ENCODE measurements at places on chromosomes 7 and 10. TPM values are rescaled to one million over a fixed set of nuclear protein-coding genes. Genes with fewer than 3 reads are reported as not detected.

DNA sequence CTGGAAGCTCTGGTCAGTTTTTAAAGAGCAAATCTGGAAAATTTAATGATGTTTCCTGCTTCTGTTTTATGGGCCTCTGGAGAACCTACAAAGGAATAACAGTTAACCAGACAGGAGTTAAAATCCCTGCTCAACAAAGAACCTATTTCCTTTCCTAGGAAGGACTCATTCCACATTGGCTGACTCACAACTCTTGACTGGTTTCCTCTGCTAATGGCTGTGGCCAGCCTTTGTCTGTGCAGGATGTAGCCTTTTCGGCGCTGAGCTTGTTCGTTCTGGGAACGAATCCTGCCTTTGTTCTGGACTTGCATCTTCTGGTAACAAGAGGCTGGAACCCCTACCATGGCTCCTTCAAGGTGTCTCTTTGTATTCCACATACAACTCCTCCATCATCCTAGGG, 112.8 kb upstream of the PDCD4 start:
- no peaks in the 10 kb centered on the region for H3K36me3 ChIP-seq
- H3K27me3 ChIP-seq: no peaks in the 10 kb centered on the region
- no peak overlapping the region for H3K27ac ChIP-seq
- H3K4me3 ChIP-seq: no peak overlapping the region
- no peak for DNase-seq

DNA sequence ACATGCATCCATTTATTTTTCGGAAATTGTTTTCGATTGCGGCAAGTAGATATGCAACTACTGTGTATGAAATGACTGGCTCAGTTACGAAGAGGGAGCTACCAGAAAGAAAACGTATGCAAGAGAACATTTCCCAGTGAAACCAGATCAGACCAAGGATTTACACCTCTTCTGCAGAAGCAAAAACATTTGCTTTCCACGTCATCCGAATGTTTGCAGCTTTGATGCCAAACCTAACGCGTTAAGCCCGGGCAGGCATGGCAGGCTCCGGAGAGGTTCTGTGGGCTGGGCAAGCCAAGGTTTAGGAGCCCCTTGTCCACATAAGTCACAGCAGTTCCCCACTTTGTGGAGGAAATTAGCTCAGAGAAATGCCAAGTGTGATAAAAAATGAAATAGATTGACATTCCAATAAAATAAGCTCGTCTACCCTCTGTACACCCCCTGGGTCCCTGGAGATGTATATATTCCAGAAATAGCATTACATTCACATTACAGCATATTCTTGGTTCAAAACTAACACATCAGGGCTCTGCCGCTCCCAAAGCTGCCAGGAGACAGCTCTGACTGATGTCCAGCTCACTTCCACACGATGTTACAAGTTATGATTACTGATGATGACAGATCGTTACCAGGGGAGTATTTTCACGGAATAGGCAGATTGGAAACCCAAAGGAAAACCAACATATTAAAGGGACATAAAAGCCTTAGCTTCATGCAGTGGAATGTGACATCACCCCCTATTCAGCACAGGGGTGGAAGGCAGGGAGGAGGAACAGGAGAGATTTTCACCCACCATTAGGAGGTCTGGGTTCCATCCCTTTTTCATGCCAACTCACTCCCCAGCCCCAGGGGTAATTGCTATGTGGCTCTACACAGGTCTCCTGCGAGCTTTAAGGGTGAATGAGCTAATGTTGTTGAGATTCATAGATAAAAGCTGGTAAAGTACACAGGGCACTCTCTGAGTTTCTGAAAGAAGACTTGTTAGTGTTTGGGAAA, 81.5 kb downstream of the LYZL1 start:
- H3K36me3 ChIP-seq: no peaks in the 10 kb centered on the region
- no peak for DNase-seq
- no peaks in the 10 kb centered on the region for H3K27me3 ChIP-seq
- H3K4me3 ChIP-seq: no peak overlapping the region
- H3K27ac ChIP-seq: no peak overlapping the region
- no peaks in the 10 kb centered on the region for H3K4me1 ChIP-seq

DNA sequence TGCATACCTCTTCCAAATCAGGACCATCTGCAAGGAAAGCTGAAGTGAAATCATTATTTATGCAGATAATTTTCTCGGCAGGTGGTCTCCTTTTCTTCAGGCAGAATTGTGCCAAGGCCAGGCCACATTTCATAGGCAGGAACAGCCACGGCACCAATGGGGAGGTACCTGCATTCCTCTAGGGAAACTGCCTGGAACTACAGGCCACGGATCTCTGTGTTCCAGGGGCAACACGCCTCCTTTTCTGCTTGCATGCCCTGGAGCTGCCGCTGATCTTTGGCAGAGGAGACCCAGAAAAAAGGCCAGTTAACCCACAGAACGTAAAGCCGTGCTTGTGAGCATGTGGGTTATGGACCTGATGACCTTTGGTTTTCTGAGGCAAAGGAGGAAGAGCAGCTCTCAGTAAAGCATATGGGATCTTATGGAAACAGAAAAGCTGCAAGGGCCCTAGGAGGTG, 111.2 kb upstream of the KIAA1217 start:
- no peaks in the 10 kb centered on the region for H3K36me3 ChIP-seq
- no peak overlapping the region for H3K4me3 ChIP-seq
- H3K27ac ChIP-seq: no peak overlapping the region
- no peak for DNase-seq
- H3K27me3 ChIP-seq: no peaks in the 10 kb centered on the region

- H3K36me3 ChIP-seq: no peaks in the 10 kb centered on the region
- DNase-seq: no peak
- H3K27ac ChIP-seq: no peak overlapping the region
Observed at GRCh38 chr10:116737627-116738327, 4.6 kb downstream of the HSPA12A start.

DNA sequence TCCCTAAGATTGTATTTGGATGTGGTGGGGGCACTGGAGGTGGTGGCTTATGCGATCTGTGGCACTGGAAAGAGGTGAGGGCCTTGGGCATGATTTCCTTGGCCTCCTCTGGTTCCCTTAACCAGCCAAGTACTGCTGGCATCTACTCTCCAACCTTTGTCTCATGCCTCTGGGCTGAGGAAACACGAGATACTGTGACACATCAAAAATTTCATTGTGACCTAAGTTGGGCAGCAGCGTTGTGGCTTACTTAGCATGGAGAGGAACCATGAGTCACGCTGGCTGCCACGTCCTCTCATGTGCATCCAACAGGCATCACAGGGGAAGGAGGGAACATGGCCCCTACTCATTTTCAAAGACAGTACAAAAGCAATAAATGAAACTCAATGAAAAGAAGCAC, 29.7 kb upstream of the GSDME start:
- no peaks in the 10 kb centered on the region for H3K27me3 ChIP-seq
- H3K4me1 ChIP-seq: no peaks in the 10 kb centered on the region
- H3K4me3 ChIP-seq: no peak overlapping the region
- no peaks in the 10 kb centered on the region for H3K36me3 ChIP-seq
- H3K27ac ChIP-seq: no peak overlapping the region

GRCh38 chr10:34403512-34403911, 411.6 kb downstream of the PARD3 start:
- H3K4me3 ChIP-seq: no peak overlapping the region
- H3K27me3 ChIP-seq: no peaks in the 10 kb centered on the region
- DNase-seq: no peak
- no peak overlapping the region for H3K27ac ChIP-seq
- no peaks in the 10 kb centered on the region for H3K36me3 ChIP-seq

DNA sequence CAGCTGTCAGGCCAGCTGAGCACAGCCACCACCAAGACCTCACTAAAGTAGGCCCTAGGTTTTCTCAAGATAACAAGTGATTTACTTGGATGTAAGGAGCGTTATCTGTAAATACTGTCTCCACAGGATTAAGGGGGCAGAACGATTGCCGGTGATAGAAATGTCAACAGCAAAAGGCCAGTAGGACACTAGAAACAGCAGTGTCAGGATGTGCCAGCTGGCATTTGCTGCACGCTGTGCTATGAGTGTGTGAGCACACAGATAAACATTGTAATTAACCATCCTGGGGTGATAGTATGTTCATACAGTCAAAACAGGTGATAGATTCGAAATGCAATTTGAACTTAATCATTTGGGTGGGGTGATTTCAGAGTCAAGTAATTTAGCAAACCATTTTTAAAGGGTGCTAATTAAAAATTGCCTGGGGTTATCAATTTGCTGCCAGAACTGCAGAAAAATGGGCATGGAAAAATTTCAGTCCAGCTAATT, 36.3 kb upstream of the NOBOX start:
- DNase-seq: no peak
- H3K36me3 ChIP-seq: no peaks in the 10 kb centered on the region
- H3K4me1 ChIP-seq: no peaks in the 10 kb centered on the region
- H3K27me3 ChIP-seq: no peaks in the 10 kb centered on the region

DNA sequence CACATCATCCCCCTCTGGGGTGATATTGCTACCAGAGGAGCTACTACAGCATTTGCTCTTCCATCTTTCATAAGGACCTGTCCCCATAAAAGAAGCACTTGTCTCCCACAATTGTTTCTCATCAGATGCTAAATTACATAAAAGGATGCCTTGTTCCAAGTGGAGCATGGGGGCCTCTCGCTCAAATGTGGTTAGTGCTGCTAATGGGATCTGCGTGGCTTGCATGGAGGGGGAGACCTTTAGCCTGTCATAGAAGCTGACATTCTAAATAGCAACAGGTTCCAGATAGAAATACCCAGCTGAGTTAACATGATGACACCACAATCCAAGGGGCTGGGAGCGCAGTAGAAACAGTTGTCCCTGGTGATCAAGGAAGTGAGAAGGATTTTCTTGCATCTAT, 257.9 kb downstream of the SFMBT2 start:
- H3K4me3 ChIP-seq: no peak overlapping the region
- DNase-seq: no peak
- no peaks in the 10 kb centered on the region for H3K36me3 ChIP-seq
- H3K4me1 ChIP-seq: no peaks in the 10 kb centered on the region

GRCh38 chr10:88080213-88080612, 216.8 kb downstream of the PTEN start:
- H3K27me3 ChIP-seq: no peaks in the 10 kb centered on the region
- no peaks in the 10 kb centered on the region for H3K36me3 ChIP-seq
- no peak overlapping the region for H3K4me3 ChIP-seq
- DNase-seq: no peak
- H3K27ac ChIP-seq: no peak overlapping the region

GRCh38 chr10:12051241-12051640, 8.6 kb upstream of the UPF2 start:
- H3K27me3 ChIP-seq: no peaks in the 10 kb centered on the region
- no peaks in the 10 kb centered on the region for H3K4me1 ChIP-seq
- H3K36me3 ChIP-seq: no peaks in the 10 kb centered on the region

DNA sequence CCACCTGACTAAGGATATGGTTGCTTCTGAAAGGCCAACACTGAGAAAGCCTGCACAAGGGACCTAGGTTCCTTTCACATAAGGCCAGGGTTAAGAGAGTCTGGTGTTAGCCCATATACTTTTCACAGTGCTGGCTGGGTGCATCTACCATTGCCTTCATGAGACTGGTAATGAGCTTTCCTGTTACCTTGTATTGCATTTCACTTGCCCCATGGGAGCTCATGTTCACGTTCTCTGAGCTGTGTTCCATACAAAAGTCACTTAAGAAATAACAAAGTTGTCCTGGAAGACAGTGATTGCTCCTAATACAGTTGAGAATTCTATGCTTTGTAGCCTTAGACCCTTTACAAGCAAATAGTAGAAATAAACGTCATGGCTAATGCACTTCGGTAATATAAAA, 337.8 kb upstream of the TEX47 start:
- H3K4me3 ChIP-seq: no peak overlapping the region
- H3K36me3 ChIP-seq: no peaks in the 10 kb centered on the region
- H3K27ac ChIP-seq: no peak overlapping the region
- H3K4me1 ChIP-seq: no peaks in the 10 kb centered on the region
- no peaks in the 10 kb centered on the region for H3K27me3 ChIP-seq

The SLC26A5 gene
- 0.40 TPM for total RNA-seq

The PILRA gene
- 7.3 TPM for total RNA-seq

The LMBR1 gene
- total RNA-seq: 62.9 TPM

Data from H1 (cell line).